ENCODE measurements at places on chromosomes 1 and 21.

DNA sequence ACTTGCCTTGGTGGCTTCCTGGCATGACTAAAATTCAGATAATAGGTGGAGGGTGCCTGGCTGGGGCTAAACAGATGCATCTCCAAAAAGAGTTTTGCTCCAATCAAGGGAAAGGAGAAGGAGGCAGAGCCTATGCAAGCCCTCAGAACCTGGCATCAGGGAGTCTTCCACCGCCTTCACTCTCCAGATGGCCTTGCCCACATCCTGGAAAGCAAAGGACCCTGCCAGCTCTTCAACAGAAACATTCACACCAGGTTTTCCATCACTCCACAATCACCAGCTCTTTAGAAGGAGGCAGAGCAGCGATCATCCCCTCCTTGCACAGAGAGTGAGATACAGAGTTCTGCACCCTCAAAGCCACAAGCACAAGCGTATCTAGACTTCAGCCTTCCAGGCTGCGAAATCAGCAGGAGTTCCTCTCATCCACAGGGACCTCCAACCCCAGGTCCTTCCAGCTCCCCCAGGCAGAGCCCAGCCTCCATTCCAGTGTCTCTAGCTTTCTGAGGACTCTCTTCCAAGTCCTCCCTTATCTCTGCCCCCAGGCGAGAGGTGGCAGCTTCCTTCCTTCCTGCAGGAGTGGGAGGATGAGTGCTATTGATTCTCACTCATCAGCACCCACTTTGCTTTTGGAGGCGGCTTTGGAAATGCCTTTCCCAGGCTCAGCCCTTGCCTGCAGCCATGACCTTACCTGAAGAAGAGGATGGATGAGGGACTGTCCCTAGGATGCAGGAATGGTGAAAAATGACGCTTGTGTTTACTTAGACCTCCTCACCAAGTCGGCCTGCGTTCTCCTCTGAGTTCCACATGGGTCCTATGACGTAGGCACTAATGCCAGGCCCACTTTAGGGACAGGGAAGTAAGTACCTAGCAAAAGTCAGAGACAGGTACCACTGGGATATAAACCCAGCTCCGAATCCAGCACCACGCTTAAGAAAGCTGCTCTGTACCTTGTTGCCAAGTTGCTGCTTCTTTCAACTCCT, 75.4 kb downstream of the RIPK4 start:
- DNase-seq: no peak

DNA sequence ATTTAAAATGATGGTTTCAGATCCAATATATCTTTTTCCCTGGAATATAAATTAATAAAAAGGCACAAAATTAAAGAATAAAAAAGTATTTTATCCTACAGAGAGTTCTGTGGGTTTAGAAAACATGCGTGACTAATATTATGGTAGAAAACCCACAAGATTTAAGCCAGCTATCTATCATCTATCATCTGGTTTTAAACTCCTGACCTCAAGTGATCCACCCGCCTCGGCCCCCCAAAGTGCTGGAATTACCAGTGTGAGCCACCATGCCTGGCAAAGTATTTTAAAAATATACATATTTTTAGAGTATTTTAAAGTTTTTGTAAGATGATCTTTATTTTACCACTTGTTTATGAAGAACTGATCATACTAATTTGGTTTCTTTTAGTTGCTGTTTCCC, 79.5 kb downstream of the NRIP1 start:
- no peak for DNase-seq

DNA sequence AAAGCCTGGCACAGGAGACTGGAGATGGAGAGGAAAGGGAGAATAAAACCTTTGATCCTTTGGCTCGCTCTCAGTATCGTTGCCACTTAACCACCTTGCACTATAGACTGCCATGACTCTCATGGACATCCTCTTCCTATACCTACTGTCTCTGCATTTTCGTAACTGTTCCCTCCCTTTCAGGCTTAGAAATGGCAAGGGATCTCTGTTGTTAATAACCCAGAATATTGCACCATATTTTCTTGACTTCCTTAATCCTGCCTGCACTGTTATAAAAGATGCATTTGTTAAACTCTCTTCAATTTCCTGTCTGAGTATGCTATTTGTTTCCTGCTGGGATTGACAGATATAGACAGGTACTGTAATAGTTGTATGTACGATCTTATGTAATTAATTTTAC, 38.6 kb downstream of the CYYR1 start:
- no peak for DNase-seq

- no peak for DNase-seq
Measured at GRCh38 chr1:85898861-85899260, 190.6 kb upstream of the ZNHIT6 start.

DNA sequence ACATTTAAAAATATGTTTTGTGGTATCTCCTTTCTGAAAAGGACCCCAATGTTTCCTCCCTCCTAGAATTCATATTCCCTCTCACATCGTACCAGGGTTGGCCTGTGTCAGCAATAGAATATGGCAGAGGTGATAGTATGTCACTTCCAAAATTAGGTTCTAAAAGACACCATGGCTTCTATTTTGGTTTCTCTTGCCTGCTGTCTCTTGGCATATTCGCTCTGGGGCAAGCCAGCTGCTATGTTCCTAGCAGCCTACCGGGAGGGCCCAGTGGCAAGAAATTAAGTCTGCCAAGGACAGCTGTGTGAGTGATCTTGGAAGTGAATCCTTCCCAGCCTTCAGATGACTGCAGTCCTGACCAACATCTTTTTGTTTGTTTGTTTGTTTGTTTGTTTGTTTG, 92.9 kb upstream of the PPM1J start:
- DNase-seq: no peak

- no peak for DNase-seq
Measured at GRCh38 chr21:34205811-34206571, 132.6 kb downstream of the MRPS6 start.

GRCh38 chr1:164578479-164579200, 19.7 kb downstream of the PBX1 start:
- DNase-seq: no peak

- DNase-seq: no peak
Measured at GRCh38 chr21:31265366-31266013, 78.6 kb downstream of the TIAM1 start.

DNA sequence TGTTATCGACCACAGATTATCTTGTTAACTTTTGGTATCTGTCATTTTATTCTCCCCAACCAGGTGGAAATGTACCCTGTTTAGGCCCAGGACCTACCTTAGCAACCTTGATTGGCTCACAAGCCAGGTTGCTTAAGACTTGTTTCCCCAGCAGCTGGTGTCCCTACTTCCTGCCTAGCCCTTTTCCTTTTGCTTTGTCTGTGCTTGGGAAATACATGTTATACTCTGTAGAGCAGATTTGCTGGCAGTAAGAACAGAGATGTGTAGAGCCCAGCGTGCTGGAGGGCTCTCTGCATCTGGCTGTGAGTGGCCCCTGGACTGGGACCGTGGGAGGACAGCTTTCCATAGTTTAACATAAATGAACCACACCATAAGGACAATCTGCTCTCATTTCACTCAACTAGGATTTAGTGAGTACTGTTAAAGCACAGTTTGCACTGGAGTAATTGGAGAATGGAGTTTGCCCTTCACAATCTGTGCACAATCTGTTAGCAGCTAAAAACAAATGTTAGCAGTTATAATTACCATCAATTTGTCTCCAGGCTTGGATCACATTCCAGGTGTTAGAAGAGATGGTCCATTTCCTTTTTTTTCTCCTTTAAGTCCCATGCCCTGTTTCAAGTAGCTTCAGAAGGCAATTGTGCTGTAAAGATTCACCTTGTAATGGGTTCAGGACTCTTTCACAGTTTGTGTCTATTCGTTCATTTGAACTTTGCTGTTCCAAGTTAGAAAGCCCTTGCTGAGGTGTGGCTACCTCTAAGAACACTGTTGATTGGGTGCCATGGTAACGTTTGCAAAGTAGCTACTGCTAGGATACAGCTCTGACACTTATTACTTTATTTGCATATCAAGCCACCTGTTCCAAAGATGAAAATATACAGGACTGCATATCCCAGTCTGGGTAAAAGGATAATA, at the start of gene APOBEC4:
APOBEC4 (minus strand) TSS at position 770 of the 915 bp plus-strand sequence. CDS start 4,535 bp downstream, outside the sequence.
- DNase-seq: peak; percentile 100

DNA sequence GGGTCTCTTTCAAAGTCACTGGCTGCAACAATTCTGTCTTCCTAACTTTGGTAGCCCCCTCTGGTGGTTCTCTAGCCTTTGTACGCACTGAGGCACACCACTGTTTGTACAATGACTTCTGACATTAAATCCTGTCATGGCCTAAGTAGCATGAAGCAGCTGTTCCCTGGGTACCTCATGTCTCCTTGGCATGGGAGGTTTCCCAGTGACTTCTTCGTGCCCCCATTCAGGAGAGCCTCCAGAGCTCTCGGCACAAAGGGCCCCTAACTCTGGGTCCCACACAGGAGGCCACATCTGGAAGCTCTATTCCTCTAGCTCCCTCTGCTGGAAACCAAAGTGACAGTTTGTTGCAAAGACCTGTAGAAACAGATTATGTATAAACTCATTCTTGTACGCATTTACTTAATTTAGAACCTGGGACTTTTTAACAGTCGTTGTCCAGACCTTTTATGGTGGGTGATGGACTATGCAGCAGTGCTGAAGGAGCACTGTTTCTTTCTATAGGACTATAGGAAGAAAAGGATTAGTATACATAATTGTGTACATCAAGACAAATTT, 13.4 kb downstream of the SWT1 start:
- peak; percentile 97 for DNase-seq

- DNase-seq: no peak
Measured at GRCh38 chr1:65470766-65471165, 50.3 kb downstream of the LEPR start.

DNA sequence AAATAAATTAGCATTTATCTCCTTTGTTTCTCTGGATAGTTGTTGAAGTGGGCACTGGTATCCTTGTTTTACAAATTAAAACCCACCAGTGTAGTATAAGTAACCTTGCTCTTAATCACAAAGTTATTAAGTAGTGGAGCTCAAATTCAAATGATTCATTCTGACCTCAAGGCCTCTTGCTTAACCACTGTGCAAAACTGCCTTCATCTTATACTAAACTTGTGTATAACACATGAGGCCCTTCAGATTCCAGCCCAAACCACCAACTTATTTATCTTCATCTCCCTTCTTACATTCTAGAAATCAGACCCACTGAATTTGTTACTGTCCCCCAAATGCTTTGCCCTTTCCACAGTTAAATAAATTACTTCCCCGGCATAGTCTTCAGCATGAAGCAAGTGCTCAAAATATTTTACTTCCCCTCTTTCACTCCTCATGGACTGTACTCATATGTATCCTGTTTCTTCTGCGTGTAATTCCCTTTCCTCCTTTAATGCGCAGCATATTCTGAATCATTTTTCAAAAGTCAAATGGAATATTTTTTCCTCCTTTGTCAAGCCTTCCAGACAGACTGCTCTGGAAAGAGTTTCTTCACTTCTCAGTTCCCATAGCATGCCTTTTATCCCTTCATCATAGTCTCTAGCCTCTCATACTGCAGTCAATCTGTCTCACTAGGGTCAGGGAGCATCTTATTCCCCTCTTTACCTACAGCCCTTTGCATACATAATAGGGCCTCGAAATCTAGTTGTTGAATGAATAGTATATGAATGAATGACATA, 19.0 kb upstream of the DNASE2B start:
- no peak for DNase-seq

GRCh38 chr1:224523676-224524075, 89.1 kb upstream of the WDR26 start:
- no peak for DNase-seq

DNA sequence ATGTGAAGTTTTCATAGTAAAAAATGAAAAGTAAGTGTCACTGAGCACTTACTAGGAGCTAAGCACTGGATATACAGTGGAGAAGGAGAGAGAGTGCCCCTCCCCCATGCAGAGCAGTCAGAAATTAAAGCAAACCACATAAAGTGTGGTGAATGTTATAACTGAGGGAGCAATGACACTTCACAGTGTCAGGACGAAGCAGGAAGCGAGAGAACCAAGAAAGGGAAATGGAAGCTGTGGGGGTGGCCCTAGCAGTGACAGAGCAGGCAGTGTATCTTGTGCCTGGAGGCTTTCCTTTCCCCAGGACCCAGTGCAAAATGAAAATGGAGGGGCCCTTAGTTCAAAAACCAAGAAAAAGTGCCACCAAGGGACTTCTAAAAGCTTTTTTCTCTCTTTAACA, 21.5 kb upstream of the RCAN3 start:
- no peak for DNase-seq

GRCh38 chr1:244599937-244600350, 53.0 kb upstream of the DESI2 start:
- no peak for DNase-seq

- no peak for DNase-seq
Measured at GRCh38 chr1:172134087-172134731, 286.3 kb upstream of the C1orf105 start.

DNA sequence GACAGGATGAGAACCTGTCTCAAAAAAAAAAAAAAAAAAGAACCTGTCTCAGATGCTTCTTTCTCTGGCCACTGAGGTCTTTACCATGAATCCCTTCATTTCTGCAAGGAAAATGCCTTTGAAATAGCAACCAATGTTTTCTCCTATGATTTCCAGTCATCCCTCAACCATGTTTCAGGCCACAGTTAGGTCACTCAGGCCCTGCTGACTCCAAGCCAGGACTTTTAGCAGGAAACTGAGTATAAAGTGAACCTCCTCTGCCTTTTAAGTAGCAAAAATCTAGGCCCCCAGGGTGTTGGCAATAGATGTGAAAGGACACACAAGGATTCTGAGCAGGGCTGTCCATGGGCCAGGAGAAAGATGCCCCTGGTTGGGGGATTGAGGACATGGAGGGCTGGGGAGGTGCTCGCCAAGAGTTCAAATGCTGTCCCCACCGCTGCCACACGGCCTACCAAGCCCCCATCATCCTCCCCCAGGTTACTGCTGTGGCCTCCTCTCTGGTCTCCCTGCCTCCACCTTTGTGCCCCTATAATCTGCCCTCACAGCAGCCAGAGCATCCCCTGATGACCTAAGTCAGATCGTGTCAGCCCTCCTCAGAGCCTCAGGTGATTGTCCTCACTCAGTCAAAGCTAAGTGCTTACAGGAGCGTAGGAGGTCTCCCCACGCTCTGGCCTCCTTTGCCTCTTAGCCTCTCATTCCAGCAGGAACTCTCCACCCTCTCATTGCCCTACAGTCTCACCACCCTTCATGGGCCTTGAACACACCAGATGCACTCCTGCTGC, 54.6 kb downstream of the MATN1 start:
- no peak for DNase-seq

DNA sequence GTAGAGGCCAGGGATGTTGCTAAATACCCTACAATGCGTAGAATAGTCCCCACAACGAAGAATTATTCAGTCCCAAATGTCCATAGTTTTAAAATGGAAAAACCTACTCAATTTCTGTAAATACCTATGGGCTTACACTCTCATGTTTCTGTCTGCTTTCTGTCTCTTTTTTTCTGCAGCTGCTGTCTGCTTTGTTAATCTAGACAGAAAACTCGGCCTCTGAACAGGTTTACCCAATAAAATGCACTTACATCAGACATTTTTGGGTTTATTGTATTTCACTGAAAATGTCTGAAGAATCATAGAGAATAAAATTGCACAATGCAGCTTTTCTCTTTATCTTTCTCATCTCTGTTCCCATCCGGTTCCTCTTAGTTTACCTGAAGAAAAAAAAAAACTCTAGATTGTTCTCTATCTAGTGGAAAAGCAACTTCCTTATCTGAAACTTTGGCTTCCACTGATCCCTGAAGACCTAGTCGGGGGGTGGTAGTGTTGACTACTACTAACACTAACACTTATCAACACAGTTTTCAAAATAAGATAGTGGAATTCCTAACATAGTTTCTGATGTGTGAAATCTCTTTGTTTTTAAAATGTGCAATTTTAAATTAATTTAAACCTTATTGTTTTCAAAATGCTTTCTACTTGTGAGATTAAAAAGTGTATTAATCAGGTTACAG, 76.9 kb upstream of the CCDC190 start:
- no peak for DNase-seq
